HS-5 (cell line): ENCODE measurements at places on chromosomes 1 and 21.
A peak's percentile ranks its signal among the peaks of the same experiment; 100 is the strongest.

GRCh38 chr1:66265796-66266195, 268.2 kb upstream of the SGIP1 start:
- DNase-seq, result no peak

DNA sequence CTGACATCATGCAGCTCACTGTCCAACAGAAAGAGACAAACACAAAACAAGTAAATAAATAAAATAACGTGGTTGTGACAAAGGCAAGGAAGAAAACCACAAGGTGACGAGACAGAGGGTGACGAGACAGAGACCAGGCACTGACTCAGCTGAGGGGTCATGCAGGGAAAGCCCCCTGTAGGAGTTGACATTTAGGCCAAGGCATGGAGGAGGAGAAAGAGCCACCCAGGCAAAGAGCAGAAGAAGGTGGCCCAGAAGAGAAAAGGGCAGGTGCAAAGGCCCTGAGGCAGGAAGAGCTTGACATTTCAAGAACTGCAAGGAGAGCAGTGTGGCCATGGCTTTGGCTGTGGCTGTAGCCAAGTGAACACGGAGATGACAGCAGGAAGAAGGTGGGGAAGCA, 65.1 kb upstream of the ID3 start:
- DNase-seq, result no peak

- no peak for DNase-seq
Observed at GRCh38 chr1:54360165-54361005, 45.8 kb downstream of the SSBP3 start.

DNA sequence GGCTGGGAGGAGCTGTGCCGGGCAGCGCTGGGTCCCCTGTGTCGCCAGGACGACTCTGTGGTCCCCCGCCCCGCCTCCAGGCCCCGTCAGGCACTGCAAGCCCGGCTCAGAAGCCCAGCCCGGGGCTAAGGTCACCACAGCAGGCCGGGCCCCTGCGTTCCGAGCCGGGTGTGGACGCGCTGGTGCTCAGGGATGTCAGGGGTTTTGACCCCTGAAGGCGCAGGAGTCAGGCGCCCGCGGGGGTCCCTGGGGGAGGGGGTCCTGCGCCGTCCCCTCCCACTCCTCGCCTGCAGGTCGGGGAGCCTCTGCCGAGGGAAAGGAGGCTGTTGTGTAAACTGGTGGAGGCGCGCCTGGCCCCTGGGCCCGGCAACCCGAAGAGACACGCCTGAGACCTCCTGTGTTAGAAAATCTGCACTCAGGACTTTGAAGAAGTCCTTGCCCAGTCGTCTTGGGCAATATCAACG, 23.7 kb upstream of the TMEM54 start:
- no peak for DNase-seq

GRCh38 chr1:77400781-77401180, 119.0 kb downstream of the AK5 start:
- DNase-seq, result no peak

DNA sequence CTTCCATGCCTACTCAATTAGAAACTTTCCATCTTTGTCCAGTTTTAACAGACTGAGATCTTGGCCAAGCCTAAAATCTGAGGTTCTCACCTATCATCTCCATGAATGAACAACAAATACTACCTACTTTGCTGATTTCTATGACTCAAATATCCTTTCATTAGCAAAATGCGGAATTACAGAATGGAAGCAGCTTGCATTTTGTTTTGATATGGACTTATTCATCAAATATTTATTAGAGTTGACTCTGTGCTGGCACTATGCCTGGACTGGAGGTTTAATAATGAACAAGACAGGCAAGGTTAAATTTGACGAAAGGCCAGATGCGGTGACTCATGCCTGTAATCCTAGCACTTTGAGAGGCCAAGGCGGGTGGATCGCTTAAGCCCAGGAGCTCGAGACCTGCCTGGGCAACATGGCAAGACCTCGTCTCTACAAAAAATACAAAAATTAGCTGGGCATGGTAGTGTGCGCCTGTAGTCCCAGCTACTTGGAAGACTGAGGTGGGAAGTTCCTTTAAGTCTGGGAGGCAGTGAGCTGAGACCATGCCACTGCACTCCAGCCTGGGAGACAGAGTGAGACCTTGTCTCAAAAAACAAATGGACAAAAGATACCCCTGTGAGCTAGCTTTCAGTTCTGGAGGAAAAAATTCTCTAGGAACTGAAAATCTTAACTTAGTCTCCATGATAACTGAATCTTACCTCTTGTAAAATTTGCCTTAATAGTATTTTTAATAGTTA, 29.4 kb upstream of the SOD1 start:
- peak; percentile 53 for DNase-seq

DNA sequence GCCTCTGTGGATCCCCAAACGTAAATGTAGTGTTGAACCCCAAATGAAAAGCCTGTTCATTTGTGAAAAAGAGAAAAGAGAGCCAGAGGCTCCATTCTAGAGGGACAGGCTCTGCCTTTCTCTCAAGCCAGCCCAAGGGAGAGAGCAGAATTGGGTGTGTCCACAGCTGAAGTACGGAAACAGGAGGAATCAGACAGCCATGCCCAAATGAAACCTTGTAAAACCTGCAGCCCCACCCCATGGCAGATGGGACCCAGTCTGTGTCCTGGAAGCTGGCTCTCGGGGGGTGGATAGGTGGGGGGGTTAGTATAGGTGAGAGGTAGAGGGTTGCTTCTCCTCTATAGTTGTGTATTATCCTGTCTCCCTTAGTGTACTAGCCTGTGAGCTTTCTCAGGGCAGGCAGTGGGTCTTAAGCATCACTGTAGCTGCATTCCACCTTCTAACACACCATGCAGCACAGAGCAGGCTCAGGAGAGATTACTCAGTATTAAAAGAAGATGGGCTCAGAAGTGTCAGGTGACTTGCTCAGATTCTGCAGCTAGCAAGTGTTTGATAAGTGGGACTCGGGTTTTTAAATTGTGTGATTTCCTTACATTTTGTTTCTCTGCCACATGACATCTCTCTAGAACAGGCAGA, 67.4 kb upstream of the SIPA1L2 start:
- DNase-seq, result no peak

DNA sequence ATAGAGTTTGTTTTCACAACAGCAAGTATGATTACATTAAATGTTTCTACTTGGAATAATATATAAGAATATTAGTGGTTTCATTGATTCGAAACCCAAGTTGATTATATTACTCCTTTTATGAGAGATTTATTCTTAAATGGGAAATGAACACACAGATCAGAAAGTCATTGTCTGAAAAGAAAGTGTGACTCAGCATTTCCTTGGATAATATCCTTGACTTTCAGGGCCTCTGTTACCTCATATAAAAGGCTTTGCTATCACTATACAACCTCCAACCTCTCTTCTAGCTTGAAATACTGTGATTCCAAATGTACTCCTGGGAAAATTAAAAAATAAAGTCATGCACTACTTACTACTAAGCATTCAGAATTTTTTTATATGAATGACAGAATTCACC, 295.3 kb upstream of the LYPLAL1 start:
- no peak for DNase-seq

- DNase-seq, result no peak
Observed at GRCh38 chr1:30760596-30761324, 3.2 kb upstream of the LAPTM5 start.
